Hematopoietic multipotent progenitor cell treated with erythropoietin and hydrocortisone succinate and interleukin-3 and kit ligand, for 4 days (in vitro differentiated cells): ENCODE measurements at places on chromosomes 13 and 19.

DNA sequence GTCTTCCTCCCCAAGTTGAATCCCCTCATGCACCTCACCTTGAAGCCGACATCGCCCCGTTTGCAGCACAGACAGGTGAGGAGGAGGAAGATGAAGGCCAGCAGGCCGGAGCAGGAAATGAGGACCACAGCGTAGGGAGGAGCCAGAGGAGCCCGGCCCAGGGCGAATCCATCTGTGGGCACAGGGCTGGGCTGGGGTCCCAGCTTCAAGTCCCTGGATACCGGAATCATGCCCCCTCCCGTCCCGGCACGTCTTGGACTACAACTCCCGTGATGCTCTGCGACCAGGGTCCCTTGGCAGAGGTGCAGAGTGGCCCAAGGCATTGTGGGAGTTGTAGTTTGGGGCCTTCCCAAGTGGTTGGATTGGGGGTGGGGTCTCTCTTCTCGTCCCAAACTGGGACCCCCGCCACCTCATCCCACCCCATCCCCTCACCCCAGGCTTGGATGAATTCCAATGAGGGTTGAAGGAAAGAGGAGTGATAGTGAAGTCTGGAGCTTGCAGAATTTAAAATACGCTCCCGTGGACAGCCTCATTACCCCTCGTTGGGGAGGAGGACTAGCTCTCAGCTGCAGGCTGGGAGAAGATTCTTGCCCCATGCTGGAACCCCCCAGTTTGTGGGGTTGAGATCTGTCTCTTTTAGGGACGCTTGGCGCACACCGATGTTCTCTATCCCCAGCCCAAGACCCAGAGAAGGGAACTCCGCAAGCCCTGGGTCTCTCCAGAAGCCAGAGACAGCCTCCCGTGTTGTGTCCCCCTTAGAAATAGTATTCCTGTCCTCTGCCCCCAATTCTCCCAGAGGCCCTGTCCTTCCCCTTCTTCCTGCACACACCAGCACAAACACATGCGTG lies 990 bp downstream of the LMTK3 start:
- peak; percentile 78 for DNase-seq

GRCh38 chr19:50327461-50328223 lies 1.5 kb downstream of the KCNC3 start:
- no peak for DNase-seq

- DNase-seq, result peak; percentile 13
Measured at GRCh38 chr13:39040206-39040605, 1.9 kb downstream of the NHLRC3 start.

DNA sequence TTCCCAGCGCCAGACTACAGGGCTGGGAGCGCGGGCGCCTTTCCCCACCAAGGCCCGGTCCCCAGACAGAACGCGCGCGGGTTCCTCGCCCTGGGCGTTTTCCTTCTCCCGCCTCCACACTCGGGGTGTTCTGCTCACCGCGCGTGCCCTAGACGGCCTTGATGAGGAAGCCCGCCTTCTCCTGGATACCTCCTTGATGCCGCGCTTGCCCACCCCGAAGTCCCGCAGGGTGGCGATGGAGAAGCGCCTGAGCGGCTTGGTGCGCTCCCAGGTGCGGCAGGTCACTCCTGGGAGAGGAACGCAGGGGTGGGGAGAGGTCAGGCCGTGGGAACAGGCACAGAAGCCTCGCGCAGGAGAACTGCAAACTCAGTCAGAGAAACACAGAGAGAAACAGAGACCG lies 34.8 kb downstream of the CYP2B6 start:
- DNase-seq, result no peak

DNA sequence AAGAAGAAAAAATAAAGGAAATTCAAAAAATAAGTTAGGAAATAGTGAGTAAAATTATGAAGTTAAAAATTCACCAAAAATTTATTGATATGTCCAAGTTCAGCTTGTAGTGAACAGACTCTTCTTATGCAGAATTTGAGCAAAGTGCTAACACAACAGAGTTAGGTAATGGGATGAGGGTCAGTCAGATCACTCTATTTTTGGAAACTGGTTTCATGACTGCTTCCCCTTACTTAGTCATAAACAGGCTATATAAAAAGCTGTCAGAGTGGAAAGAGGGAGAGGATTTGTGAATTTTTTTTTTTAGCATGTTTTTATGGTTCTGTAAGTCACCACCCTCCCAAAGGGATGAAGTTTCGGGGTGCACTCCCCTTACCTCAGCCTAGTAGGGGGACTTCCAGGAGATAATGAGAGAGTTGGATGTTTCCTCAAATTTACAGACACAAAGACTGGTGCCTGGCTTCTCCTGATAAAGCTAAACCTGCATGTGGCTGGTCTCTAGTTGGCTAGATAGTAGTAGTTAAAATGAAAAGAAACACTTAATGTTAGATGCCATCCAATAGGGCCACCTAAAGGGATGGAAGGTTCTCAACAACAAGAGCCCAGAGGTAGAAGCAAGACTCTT lies 4.5 kb downstream of the CPB2 start:
- DNase-seq, result peak; percentile 79

DNA sequence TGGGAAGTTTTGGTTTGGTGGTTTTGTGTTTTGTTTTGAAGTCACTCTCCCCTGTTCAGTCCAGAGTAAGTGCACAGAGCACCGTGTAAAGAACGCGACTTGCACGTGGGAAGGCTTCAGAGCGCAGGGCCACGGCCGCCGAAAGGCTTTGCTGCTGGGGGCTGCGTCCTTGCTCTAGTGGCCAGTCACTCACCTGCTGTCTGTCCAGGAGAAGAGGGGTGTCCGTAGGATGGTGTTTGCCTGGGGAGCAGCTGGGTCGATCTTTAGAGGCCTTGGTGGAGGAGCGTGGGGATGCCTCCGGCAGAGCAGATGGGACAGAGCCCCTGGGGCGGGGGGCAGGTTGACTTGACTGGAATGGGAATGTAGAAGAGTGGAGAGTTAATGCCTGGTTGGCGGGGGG lies 116.6 kb upstream of the MCF2L start:
- no peak for DNase-seq

DNA sequence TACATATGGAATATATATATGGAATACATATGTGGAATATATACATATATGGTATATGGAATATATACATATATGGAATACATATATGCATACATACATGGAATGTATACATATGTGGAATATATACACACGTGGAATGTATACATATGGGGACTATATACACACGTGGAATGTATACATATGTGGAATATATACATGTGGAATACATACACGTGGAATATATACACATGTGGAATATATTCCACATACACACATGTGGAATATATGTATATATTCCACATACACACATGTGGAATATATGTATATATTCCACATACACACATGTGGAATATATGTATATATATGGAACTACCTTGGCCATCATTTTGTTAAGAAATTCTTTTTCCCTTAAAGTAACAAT lies 31.1 kb downstream of the ZNF571 start:
- DNase-seq, result no peak

DNA sequence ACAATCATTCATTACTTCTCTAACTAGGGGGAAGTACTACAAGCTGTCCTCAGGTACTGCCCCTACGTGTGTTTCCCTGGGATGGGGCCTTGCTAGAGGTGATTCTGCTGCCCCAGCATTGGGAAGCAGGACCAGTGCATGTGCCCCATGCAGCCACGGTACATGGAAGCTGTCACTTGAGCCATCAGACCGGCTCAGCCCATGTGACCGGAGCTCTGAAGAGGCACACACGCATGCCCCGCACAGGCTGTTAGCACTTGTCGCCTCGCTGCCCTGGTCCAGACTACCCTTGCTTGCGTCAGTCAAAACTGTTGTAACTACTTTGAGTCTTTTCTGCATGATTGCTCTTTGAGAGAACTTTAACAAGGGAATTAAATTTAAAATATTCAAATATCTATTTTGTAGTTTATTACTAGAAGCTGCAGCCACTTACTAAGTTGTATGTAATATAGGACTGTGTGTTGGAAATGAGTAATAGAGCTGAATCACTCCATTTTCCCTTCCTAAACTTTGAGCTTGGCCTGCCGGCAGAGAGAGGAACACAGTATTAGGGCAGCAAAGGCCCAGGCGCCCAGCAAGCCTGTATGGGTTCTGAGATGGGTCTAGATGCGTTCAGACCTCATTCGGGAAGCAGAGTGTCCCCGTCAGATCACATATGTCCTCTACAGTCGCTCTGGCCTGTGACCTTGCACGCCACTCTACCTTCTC lies 42.2 kb downstream of the DHRS12 start:
- no peak for DNase-seq

GRCh38 chr13:99113351-99113750 lies 87.3 kb upstream of the UBAC2 start:
- no peak for DNase-seq

- no peak for DNase-seq
Measured at GRCh38 chr13:112879283-112879833, 89.7 kb upstream of the MCF2L start.

DNA sequence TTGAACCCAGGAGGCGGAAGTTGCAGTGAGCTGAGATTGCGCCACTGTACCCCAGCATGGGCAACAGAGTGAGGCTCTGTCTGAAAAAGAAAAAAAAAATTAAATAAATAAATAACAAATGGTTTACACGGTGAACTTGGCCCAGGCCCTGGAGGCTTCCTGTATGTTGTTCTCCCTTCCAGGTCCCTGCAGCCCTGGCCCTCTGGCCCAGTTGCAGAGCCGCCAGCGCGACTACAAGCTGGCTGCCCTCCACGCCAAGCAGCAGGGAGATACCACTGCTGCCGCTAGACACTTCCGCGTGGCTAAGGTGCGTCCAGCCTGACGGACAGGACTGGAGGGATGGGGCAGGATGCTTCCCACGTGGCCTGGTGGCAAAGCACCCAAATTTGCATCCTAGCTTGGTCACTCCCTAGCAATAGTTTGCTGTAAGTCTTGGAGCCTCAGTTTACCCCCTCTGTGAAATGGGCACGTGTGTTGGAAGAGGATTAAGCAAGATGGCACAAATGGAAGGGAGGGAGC lies 11.9 kb downstream of the CC2D1A start:
- DNase-seq, result no peak

DNA sequence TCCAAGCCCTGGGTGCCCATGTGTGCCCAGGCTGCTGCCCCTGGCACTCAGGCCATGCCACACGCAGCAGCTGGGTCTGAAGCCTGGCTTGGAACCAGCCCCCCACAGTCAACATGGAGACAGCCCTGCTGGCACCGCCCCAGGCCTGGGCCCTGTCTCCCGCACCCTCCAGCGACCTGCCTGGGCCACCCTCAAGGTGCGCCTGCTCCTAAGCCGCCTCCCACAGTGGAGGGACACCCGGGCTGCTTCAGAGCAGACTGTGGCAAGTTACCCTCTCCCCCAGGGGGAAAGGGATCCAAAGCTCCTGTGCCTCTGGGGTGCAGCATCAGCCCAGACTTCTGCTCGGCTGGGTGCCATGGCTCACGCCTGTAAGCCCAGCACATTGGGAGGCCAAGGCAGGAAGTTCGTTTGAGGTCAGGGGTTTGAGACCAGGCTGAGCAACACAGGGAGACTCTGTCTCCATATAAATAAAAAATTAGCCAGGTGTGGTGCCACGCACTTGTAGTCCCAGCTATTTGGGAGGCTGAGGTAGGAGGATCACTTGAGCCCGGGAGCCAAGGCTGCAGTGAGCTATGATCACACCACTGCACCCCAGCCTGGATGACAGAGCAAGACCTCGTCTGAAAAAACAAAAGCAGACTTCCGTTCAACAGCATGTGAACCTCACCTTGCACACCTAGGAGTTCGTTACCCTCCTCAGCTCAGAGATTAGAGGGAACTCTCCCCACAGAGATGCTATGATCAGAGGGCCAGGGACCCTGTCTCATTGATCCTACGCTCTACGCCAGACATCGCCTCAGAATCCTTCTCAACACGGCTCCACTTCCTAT lies 15.6 kb downstream of the ELL start:
- peak; percentile 38 for DNase-seq

DNA sequence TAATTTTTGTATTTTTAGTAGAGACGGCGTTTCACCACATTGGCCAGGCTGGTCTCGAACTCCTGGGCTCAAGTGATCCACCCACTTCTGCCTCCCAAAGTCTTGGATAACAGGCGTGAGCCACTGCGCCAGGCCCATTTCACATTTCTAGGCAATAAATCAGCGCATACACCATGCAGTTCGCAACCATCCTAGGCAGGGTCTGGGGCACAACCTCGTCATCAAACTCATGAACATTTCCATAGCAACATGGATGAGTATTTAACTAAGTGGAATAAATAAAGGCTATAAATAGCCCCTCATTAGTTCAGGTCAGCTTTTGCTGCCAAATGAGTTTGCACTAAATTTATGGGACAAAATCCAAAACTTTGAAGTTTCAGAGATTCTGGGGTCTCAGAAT lies 8.2 kb downstream of the MEIS3 start:
- no peak for DNase-seq

- no peak for DNase-seq
Measured at GRCh38 chr13:101545521-101545920, 93.0 kb downstream of the ITGBL1 start.

- DNase-seq, result no peak
Measured at GRCh38 chr19:6048348-6048747, 62.0 kb downstream of the RFX2 start.

GRCh38 chr19:7860714-7861618 lies 13.2 kb downstream of the PRR36 start:
- no peak for DNase-seq

- no peak for DNase-seq
Measured at GRCh38 chr13:20814224-20814910, 40.6 kb upstream of the EEF1AKMT1 start.

DNA sequence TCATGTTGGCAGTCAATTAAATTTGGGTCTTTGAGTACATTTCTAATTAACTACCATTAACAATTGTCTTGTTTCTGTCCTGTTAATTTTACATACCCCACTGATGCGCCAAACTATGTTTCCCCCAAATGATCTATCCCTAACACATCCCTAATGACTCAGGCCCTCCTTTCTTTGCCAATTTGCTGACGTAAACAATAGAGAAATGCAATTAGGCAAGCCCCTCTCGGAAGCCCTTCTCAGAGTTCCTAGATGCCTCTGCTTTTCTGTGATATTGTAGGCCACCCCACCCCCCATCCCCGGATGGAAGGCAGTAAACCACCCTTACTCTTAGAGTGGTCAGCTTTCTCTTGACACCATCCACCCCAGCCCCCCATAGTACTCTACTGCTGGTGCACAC lies 74.2 kb downstream of the FLT1 start:
- no peak for DNase-seq

GRCh38 chr13:113997845-113998751 lies 24.2 kb upstream of the C13orf46 start:
- peak; percentile 12 for DNase-seq

DNA sequence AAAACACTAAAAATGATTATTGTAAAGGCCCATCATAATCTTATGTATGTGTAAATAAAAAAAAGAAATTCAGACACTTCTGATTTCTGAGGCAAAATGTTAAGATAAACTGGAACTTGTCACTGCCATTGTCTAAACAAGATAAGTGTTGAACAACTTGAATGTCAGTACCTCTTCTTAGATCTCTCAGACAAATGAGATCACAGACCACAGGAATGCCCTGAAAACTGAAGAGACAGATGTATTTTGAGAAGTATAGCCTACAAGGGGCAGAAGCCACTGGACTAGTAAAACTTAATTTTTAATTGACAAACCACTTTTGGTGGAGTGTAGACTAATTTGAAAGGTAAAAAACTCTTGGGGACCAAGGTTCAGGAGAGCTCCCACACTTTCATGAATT lies 375.5 kb upstream of the SLITRK5 start:
- no peak for DNase-seq

GRCh38 chr13:90416519-90416918 lies 931.0 kb upstream of the MIR17HG start:
- peak; percentile 4 for DNase-seq
